NCI-H82 (cell line): ENCODE measurements at places on chromosomes 1 and 21.

DNA sequence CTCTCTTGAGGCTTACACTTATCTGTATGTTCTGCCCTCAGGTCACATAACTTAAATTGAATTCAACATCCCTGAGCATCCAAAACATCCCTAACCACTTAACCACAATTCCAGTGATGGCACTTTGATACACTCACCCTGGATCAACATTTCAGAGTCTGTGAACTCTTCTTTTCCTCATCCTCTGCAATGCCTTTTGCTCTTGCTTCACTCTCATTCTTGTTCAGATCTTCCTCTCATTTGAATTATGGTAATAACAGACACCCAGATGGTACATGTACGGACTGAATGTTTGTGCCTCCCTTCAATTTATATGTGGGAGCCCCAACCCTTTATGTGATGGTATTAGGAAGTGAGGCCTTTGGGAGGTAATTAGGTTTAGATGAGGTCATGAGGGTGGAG, 33.4 kb downstream of the PTGER3 start:
- DNase-seq, result peak; percentile 64

- no peak for DNase-seq
Measured at GRCh38 chr1:3265835-3266805, 188.3 kb upstream of the ARHGEF16 start.

DNA sequence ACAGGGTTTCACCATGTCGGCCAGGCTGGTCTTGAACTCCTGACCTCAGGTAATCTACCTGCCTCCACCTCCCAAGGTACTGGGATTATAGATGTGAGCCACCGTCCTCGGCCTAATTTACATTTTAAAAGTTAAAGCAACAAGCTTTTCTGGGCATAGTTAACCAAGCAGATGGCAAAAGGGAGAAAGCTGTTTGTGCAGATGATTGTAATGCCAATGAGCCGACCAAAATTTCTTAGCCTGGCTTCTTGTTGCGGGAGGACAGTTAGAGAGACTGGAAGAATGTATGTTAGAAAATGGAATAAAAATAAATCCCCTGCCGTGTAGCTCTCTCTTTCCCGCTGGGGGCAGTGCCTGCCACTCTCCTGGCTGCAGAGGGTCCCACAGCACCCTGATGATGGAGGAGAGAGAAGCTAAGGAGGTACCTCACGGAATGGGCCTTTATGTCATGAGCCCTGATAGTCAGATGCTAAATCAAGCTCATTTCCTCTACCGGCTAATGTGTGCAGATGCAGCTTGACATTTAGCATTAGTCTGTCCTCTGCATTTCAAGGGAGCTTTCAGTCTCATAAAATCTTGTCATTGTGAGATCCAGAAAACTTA, 87.2 kb downstream of the HHAT start:
- DNase-seq, result peak; percentile 41

DNA sequence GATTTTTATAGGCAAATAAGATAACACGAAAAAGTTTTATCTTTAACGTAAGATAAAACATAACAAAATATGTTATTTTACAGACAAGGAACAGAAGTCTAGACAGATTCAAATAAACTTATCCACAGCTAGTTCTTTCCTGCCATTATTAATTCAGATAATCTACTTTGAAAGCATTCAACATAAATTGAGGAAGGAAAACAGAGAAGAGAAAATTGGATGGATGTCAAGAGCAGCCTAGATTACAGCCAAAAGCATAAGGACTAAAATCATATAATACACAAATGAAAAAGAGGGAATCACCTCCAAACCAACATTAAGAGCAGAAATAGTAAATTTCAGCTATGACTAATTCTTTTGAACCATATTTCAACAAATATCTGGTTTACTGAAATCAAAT, 15.5 kb downstream of the TRIM33 start:
- no peak for DNase-seq

- no peak for DNase-seq
Measured at GRCh38 chr1:11182884-11183283, 6.3 kb upstream of the ANGPTL7 start.

DNA sequence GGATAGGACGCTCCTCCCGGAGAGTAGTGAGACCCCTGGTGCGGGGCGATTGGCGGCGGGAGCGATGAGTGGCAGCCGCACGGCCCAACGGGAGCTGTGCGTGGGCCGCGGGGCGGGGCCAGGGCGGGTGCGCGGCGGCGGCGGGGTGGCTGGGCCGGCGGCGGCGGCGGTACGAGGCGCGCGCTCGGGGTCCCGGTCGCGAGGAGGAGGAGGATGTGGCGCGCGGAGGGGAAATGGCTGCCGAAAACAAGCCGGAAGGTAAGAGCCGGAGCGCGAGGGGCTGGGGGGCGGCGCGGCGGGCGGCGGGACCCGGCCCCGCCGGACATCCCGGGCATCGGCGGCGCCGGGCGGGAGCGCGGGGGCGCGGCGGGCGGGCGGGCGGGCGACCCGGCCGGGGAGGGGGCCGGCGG, at the start of gene CAMTA1:
TSS of gene CAMTA1 (plus strand) at position 137 of the 410 bp plus-strand sequence. CDS start at position 214, 77 bp downstream.
- DNase-seq, result no peak

GRCh38 chr1:1833916-1834325, 55.7 kb upstream of the NADK start:
- DNase-seq, result peak; percentile 26

DNA sequence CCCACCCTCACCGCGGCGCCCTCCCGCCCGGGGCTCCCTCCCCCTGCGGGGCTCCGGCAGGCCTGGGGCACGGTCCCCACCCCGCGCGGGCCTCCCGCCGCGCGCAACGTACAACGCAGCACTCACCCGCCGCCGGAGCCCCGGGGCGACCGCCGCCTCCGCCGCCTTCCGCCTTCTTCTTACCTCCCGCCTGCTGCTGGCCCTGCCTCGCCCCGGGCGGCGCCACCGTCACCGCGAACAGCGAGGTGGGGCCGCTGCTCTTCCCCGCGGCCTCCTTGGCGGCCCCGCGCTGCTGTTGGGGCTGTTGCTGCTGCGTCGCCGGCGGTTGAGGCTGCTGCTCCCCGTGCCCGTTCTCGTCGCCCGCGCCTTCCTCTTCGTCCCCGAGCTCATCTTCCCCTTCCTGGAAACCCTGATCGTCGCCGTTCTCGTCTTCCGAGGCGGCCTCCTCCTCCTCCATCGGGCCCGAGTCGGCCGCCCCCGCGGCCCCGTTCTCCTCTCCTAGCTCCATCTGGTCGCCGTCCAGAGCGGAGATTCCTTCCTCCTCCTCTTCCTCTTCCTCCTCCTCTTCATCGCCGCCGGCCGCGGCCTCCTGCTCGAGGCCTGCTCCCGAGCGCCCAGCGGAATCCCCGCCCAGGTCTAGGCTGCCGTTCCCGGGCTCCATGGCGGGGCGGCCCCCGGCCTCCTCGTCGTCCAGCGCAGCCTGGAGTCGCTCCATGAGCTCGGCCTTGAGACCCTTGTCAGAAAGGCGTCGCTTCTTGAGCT, 671 bp downstream of the HNRNPU start:
- no peak for DNase-seq

DNA sequence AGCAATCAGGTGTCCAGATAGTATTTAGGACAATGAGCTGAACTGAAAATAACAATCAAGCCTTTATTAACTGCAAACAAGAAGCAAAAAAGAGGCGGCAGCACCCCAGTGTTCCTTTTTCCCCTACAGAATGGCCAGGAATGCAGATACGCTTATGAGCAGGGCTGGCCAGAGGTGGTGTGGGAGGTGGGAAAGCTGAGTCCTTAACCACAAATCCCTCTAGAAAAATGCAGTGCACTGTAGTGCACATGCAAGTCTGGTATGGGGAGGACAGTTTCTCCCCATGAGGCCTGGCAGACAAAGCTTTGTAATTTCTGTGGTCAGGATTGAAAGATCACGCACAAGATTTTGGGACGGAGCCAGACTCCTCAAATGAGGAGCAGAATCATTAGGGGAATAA, 10.7 kb upstream of the IFNAR1 start:
- DNase-seq, result no peak

GRCh38 chr1:2108213-2108876, 58.1 kb downstream of the PRKCZ start:
- DNase-seq, result peak; percentile 79

GRCh38 chr1:81597720-81598426, 202.9 kb upstream of the ADGRL2 start:
- DNase-seq, result peak; percentile 15

DNA sequence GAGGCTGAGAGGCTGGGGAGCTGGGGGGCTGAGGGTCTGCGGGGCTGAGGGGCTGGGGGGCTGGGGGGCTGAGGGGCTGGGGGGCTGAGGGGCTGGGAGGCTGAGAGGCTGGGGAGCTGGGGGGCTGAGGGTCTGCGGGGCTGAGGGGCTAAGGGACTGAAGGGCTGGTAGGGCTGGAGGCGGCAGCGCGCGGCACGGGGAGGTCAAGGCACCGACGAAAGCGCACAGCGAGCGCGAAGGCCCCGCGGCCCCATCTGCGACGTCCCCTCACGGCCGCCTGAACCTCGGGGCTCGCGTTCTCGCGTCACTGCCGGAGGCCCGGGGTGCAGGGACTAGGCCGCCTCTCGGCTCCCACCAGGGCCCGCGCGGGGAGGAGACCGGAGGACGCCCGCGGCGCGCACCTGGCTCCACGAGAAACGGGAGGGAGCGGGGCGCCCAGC, 356 bp downstream of the INTS11 start:
- DNase-seq, result no peak

DNA sequence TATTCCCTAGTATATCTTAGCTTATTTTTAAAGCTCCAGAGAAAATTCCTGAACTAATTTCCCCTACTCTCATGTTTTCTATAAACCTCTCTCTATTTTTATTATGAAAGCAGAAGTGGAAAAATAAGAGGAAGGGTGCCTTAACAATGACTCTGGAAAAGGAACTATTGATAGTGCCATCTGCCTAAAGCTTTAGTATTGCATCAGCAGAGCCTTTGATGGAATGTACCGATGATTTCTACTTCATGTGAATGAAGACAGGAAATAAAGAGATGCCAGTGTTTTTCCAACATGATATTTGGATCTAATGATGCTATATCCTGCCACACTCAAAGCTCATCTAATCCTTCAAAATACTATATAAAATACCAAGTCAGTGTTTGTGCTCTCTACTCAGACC, 35.1 kb downstream of the TNFSF18 start:
- DNase-seq, result no peak

DNA sequence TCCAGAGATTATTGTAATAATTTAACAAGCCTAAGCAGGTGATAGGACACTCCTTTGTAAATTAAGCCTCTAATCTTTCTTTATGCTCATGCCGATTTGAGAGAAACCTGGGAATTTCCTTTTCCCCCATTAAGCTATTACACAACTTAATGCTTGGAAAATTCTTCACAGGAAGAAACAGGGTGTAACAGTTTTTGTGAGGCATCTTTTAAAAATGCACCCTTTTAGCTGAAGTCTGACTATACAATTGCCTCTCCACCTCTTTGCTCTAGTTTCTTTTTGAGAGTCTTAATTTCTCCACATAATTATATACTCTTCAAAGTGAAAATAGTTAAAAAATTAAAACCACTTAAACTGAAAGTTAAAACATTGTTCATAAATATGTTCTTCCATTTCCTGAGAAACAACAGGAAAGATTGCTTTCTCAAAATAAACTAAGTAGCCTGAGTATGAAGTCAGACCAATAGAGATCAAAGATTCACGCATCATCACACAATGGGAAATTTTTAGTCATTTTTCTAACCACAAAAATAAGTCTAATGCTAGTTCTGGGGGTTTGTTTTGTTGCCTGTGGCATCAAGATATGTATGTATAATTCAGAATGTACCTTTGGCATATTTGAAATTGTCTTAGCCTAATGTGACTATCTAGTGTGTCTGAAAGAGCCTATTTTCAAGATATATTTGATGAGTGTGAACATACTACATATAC, 34.7 kb downstream of the LRRC8D start:
- DNase-seq, result no peak

- no peak for DNase-seq
Measured at GRCh38 chr1:3740752-3741151, 11.5 kb upstream of the CCDC27 start.

DNA sequence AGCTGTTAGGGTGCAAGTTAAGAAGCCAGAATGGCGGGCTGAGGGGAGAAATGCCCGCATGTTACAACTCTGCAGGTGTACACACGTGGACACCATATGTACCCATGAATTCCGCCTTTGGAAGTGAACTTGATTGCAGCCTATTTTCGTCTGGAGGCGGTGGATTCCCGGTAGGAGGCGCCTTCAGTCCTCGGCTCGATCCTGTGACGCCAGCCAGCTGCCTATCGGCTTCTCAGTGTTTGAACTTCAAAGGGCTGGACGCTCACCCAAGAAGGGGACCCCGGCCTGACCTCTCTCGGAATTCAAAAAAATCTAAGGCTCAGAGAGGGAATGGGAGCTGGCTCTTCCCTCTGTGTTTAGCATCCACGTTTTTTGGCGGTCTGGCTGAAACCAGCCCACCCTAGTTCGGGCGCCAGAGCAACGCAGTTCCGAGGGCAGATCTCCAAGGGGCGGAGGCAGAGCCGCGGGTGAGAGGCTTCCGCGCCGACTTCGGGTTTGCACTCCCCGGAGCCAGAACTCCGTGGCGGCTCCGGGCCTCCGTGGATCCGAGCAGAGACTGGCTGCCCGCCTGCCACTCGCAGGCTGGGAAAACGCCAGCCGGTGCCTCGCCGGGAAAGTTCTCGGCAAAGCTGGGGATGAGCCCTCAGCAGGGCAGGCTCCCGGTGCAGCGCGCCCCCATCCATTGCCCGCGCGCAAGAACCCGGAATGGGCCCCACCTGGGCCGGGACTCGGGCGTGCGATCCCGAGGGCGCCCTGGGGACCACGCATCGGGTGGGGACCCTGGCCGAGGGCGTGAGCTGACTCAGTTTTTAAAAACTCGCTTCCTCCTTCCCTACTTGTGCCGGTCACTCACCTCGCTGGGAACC, 996 bp upstream of the TMEM51 start:
- peak; percentile 95 for DNase-seq

DNA sequence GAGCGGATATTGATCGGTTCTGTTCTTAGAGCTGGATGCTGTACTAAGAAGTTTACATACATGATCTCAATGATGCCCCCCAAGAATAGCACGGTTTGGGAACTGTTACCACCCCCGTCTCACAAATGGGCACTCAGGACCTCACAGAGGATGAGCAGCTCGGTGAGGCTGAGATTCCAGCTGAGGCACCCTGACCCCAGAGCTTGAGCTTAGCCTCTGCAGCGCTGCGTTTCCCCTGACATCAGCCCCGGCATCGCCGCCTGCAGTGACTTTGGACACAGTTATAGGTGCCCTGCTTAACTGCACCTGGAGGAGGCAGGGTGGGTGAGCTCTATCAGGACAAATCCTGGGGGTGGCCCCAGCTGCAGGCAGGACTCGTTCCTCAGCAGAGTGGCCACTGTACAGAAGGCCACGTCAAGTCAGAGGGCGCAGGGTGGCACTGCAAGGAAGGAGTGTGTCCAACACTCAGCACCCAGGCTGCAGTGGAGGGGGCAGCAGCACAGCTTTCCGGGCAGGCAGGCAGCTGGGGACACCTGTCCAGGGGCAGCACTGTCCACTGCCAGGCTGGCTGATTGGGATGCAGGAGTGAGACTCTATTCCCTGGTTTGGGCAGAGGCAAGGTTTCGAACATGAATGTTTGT, 65.8 kb upstream of the ABCG1 start:
- no peak for DNase-seq

DNA sequence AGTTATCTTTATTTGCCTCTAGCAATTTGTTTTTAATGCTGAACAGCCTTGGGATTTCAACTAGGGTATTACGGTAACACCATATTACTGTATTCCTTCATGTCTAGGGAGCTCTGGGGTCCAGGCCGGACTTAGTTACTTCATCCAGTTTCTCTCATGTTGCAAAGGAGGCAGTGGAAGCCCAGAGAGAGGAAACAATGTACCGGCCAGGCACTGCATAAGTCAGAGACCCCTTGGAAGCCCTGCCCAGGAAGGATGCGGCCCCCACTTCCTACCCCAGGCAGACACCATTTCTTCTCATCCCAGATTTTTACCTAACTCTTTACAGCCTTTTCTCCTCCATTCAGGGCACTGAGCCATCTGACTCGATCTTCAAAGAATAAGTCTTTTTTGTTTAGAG, 32.5 kb downstream of the TRABD2B start:
- DNase-seq, result no peak
